ENCODE measurements at places on chromosomes 5 and 9.

- no peak for DNase-seq
Measured at GRCh38 chr5:61570767-61571166, 238.7 kb downstream of the ZSWIM6 start.

- DNase-seq: no peak
Measured at GRCh38 chr9:118785456-118785855, 583.8 kb downstream of the BRINP1 start.

GRCh38 chr5:83220331-83220730 lies 143.0 kb downstream of the XRCC4 start:
- no peak for DNase-seq

GRCh38 chr5:89047571-89047970 lies 164.6 kb upstream of the MEF2C start:
- no peak for DNase-seq

Data from stimulated activated CD8-positive, alpha-beta memory T cell treated with anti-CD3 and anti-CD28 coated beads, Interleukin-2, amount 100 ng/mL, for 1 hour (primary cell).